ENCODE measurements at places on chromosomes 3 and 15.

DNA sequence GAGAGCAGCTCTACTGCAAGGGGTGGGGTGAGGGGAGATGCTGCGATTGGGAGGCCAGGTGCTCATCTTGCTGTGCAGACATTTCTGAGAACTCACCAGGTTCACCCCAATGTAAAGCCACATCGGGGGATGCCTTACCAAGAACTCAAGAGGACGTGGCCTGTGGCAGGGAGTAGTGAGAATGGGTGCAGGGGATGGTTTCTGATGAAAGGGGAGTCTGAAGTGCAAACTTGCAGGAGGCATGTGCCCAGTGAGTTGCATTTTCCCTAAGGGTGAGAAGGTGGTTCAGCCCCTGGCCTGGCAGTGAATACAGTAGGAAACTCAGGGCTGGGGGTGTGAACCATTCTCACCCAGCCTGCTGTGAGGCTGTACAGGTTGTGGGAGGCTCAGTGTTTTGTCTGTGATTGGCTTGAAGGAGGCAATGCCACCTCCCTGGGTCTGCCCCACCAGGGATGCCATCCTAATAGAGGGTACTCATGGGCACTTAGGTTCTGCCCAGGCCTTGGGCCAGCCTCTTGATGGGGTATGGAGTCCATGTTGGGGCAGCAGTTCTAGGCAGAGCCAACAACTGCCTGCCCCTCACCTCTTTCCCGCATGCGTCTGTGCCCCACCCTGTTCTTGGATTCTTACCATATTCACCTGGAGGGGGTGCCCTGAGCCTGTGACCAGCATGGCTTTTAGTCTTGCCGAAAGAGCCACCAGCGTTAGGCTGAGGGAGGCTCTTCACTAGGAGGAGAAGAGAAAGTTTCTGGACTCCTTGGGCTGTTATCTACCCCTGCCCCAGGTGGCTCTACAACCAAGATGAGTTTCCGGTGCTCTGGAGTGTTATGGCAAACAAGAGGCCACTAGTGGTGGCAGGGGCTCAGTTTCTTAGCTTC is 4.5 kb downstream of the HEMK1 start:
- DNase-seq: peak; percentile 41

GRCh38 chr15:35907511-35907910 is 361.5 kb upstream of the DPH6 start:
- no peak for DNase-seq

DNA sequence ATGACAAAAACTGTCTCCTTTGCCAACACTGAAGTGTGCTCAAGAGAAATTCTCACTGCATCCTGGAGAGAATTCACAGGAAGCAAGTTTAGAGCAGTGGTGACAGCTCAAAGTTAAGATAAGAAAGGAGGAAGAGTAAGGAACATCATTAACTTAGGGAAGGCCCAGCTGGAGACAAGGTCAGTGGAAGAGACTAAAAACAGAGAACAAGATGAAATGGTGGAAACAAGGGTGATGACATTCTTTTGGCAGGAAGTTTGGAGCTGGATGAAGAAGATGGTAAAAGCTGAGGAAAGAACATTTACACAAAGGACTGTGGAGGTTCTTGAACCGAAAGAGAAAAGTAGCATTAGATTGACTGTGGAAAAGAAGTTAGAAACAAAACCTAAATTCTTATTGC is 6.7 kb upstream of the SUCLG2 start:
- DNase-seq: no peak

- no peak for DNase-seq
Observed at GRCh38 chr3:47485812-47486211, 10.1 kb upstream of the SCAP start.

- DNase-seq: no peak
Observed at GRCh38 chr15:41487802-41488201, 5.9 kb upstream of the ITPKA start.

- DNase-seq: no peak
Observed at GRCh38 chr3:133812872-133813271, 7.3 kb downstream of the SRPRB start.

DNA sequence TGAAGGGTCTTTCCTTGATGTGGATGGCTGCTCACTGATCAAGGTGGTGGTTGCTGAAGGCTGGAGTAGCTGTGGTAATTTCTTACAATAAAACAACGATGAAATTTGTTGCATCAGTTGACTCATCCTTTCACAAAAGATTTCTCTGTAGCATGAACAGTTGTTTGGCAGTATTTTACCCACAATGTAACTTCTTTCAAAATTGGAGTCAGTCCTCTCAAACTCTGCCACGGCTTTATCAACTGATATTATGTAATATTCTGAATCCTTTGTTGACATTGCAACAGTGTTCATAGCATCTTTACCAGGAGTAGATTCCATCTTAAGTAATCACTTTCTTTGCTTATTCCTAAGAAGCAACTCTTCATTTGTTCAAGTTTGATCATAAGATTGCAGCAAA is 252.6 kb downstream of the UBE2E2 start:
- no peak for DNase-seq

GRCh38 chr3:69388241-69388640 is 2.4 kb upstream of the FRMD4B start:
- no peak for DNase-seq

DNA sequence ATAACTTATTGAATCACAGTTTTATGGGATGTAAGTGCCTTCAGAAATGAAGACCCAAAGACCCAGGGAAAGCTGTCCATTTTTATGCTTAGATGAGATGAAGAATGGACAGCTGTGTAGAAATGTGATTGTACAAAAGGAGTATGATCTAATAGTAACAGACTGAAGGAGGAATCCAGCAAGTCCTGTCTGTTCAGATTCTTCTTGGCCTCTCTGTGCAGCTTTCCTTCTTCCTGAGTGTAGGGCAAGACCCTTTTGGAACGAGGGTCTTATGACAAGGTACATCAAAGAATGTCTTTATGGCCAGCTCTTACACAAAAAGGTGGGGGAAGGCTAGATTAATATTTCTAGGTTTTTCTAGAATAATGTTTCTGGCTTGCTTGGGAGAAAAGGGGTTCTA is 1.4 kb upstream of the KIF23 start:
- DNase-seq: no peak

DNA sequence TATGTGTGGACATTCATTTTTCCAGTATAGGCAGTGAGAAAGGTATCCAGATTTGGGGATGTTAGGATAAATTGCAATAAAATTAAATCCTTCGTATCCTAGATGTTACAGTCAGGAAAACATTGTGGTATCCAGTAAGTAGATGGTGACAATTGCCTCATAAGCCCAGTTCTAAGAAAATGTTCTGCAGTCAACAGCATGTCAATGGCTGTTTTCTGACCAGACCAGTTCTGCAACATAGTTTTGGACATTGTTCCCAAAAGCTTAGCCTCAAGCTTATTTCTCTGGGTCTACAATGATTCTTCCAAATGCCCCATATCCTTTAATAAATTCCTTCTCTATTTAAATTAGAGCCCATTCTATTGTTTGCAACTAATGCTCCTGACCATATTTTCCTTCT is 480.7 kb downstream of the FHIT start:
- no peak for DNase-seq

GRCh38 chr3:38565339-38566214 is 69.4 kb downstream of the EXOG start:
- no peak for DNase-seq

- DNase-seq: no peak
Observed at GRCh38 chr3:136750897-136751315, 1.3 kb downstream of the STAG1 start.

- DNase-seq: peak; percentile 75
Observed at GRCh38 chr3:39180546-39181346, 11.6 kb downstream of the XIRP1 start.

DNA sequence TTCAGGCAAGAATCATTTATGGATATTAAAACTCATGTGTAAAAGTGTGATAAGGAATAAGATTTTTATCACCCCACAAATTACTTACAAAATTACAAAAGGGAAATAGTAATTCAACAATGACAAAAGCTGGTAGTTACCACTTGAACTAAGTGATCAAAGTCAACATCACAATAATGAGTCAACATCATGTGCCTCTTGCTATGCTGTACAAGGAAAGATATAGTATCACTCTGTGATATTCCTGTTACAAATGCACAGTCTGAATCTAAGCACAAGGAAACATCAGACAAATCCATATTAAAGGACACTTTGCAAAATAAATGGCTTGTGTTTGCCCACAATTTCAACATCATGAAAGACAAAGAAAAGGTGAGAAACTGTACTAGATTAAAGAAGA is 90.5 kb upstream of the PLCL2 start:
- DNase-seq: no peak

DNA sequence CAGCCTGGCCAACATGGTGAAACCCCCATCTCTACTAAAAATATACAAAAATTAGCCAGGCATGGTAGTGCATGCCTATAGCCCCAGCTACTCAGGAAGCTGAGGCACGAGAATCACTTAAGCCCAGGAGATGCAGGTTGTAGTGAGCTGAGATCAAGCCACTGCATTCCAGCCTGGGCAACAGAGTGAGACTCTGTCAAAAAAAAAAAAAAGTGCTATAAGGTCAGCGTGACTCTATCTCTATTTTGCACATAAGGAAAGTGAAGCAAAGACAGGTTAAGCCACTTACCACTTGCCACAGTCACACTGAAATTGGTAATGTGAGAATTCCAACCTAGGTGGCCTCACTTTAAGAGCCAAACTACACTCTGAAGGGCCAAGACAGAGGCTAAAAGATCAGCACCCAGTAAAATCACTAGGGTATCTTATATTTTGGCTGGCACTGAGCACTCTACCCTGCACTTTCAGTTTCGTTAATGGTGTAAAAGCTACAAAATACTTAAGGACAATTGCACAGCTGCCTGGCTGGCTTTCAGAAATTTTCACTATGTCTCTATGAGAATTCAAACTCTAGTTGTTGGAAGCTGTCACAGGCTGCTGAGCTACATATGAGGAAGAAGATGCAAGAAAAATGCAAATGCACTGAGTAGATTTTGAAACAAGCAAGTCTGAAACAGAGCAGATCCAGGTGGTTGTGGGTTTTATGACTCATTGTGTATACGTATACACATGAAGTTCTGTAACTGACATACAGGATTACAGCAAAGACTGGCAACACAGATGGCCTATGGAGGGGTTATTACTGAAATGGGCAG is 32.7 kb downstream of the TRANK1 start:
- no peak for DNase-seq

GRCh38 chr3:68136411-68136810 is 482.0 kb upstream of the SUCLG2 start:
- DNase-seq: no peak

GRCh38 chr3:12553921-12554391 is 2.9 kb upstream of the MKRN2 start:
- no peak for DNase-seq

GRCh38 chr3:67976663-67977062 is 322.3 kb upstream of the SUCLG2 start:
- DNase-seq: no peak

DNA sequence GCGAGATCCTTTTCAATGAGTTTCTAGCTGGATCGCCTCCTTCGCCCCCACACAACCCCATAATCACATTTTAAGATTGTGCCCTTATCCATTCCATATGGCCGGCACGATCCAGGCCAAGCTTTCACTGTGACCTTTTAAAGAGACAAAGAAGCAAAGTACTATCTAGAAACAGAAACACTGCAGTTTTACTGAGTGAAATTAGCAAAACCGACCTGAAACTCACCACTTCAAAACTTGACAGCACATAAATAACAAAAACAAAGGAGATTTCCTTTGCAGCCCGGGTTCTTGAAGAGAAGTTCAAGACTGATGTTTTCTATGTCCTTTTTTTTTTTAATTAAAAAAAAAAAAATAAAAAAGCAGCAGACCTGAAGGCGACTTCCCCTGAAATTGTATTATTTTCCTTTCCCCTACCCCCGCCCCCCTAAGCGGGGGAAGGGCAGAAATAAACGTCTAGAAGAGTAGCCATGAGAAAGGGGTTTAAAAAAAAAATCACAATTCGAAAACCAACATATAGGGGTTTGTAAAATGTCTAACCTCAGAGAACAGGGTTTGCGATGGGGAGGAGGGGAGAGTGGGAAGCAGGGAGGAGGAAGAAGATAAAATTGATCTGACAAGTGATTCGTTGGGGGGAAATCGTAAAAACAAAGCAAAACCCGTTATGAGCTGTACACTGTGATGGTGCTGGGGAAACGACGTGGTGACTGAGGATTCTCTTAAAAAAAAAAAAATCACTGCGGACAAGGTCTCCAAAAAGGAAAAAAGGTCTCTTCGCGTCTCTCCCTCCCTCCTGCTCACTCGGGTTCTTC is 1.5 kb downstream of the SATB1 start:
- no peak for DNase-seq

DNA sequence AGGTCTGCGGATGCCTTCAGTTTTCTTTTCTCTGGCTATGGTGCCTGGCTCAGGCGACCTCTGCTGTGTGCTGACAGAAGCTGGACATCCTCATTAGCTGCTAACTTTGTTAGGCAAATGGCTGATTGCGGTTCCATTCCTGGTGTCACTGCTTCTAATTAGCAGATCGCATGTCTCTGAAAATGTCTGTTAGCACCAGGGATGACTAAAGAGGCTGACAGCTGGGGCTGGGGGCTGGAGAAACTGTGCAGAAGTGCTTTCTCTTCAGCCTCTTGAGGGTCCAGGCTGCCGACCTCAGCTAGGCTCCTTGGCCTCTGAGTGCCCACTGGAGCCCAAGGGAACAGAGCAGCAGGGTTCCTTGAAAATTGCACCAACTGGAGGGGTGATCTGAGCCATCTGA is 39.3 kb downstream of the CHCHD6 start:
- no peak for DNase-seq

- DNase-seq: no peak
Observed at GRCh38 chr3:119658994-119659393, 1.4 kb downstream of the POPDC2 start.

- peak; percentile 34 for DNase-seq
Observed at GRCh38 chr3:108477511-108478147, 32.8 kb downstream of the MYH15 start.

DNA sequence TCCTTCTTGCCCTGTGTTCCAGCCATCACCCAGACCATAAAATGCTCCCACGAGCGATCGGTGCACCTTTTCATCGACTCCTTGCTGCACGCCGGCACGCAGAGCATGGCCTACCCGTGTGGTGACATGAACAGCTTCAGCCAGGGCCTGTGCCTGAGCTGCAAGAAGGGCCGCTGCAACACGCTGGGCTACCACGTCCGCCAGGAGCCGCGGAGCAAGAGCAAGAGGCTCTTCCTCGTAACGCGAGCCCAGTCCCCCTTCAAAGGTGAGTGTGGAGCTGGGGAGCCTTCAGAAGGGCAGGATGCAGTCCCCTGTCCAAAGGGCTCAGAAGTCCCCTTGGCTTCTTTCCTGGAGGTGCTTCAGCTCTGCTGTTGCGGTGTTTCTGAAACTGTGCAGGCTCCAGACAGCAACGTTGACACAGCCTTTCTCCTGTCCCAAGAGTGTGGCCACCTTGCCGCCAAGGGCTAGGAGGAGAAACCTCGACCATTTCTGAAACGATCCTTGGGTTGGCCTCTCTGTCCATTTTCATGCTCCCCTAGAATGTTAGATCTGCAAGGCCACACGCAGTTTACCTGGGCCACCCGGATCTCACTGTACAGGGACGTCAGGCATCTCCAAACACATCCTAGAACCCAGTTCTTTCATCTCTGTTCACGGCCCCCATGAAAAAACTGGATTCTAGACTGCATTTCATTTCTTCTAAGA is 116.7 kb downstream of the LIPC start:
- DNase-seq: no peak

- no peak for DNase-seq
Observed at GRCh38 chr3:13044496-13045240, 28.6 kb downstream of the IQSEC1 start.

- DNase-seq: no peak
Observed at GRCh38 chr3:73591286-73591800, 33.4 kb downstream of the PDZRN3 start.

- DNase-seq: no peak
Observed at GRCh38 chr3:170724599-170725280, 138.9 kb upstream of the SLC7A14 start.

Measured in stimulated activated CD8-positive, alpha-beta memory T cell treated with anti-CD3 and anti-CD28 coated beads, Interleukin-7, amount 100 ng/mL, for 1 hour (primary cell).